ENCODE measurements at places on chromosomes 2 and 18. TPM values are rescaled to one million over a fixed set of nuclear protein-coding genes. Genes with fewer than 3 reads are reported as not detected.

DNA sequence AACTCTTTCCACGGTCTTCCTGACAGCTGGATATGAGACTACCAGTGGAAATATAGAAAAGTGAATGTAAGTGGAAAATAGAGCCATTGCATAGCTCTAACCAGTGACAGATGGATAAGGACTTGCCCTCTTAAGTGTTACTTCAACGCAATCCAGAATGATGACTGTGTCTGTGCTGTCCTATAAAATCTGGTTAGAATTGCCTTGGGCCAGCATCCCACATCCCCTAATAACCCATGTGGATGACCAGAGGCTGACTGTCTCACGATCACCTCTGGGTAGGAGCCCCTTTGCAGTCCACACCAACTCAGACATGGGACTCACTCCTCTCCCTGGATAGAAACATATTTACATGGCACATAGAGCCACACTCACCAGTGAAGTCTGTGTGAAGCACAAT is 186.6 kb downstream of the C1D start:
- no peak for DNase-seq
- H3K4me3 ChIP-seq = no peak overlapping the region
- H3K36me3 ChIP-seq = no peaks in the 10 kb centered on the region
- H3K27me3 ChIP-seq = peaks cover 5% of the 10 kb centered on the region
- H3K4me1 ChIP-seq = no peaks in the 10 kb centered on the region

GALNT14 gene
- not detected for total RNA-seq

DNA sequence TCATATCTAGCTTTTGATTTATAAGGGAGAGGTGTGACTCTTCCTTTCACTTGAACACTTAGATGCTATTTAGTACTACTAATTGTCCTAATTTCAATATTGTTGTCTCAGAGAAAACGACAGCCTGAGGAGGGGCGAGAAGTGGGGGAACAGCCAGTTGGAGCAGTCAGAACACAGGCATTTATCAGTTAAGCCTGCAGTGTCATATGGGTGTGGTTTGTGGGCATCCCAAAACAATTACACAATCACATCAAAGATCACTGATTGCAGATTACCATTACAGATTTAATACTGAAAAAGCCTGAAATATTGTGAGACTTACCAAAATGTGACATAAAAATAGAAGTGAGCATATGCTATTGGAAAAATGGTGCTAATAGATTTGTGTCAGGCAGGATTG is 15.8 kb downstream of the TMEM131 start:
- H3K4me1 ChIP-seq = peaks cover 13% of the 10 kb centered on the region
- no peak overlapping the region for H3K4me3 ChIP-seq
- no peaks in the 10 kb centered on the region for H3K27me3 ChIP-seq
- no peak for DNase-seq
- peaks cover 32% of the 10 kb centered on the region for H3K36me3 ChIP-seq

TMEM37 gene
- not detected for total RNA-seq

DNA sequence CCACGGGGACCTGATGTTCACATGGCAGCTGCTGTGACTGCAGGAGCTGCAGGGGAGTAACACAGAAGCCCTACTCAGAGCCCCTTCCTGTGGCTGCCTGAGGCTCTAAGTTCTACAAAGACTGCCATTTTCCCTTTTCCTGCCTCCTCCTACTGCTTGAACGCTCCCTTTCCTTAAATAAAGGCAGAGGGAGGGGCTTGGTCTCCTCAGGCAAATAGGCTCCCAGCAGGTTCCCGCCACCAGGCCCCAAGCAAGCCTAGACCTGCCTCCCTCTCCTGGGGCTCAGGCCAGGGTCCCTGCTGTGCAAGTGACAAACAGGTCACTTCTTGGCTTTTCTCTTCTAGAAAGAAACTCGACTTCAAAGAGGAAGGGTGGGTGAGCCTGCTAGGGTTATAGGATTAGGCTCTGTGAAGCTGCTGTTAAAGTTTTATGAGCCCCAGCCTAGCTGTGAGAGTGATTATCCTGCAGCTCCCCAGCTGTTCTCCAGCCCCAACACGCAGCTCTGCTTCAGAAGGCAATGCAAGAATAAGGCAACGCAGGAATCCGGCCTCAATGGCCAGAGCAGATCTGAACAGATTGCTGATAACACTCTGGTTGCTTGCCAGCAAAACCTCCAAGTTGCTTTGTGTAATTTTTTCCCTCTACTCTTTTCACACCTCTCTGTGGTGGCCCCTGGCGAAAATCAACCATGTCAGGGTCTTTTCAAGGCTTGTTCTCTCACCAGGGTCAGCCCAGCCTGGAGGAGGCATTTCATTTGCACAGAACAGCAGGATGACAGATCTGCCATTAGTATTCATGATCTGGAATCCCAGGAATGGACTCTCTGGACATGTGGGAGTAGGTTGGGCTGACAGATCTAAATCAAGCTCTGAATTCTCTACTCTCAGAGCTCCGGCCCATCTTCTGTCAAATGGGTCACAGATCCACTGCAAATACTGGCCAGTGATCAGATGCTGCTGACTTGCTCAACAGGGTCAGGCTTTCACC is 71.3 kb downstream of the MRO start:
- H3K4me1 ChIP-seq = no peaks in the 10 kb centered on the region
- peaks cover 17% of the 10 kb centered on the region for H3K27me3 ChIP-seq
- H3K4me3 ChIP-seq = no peak overlapping the region
- DNase-seq = no peak

GRCh38 chr18:2036086-2036485 is 535.2 kb downstream of the METTL4 start:
- no peaks in the 10 kb centered on the region for H3K27me3 ChIP-seq
- no peak for DNase-seq
- H3K27ac ChIP-seq = no peak overlapping the region
- no peaks in the 10 kb centered on the region for H3K4me1 ChIP-seq

GRCh38 chr2:85707304-85707703 is 13.1 kb downstream of the GNLY start:
- peak; percentile 75 for DNase-seq
- peaks cover 14% of the 10 kb centered on the region for H3K36me3 ChIP-seq
- H3K27ac ChIP-seq = peak overlapping the region; percentile 86
- H3K27me3 ChIP-seq = peaks cover 5% of the 10 kb centered on the region
- peaks cover 80% of the 10 kb centered on the region for H3K4me1 ChIP-seq

DNA sequence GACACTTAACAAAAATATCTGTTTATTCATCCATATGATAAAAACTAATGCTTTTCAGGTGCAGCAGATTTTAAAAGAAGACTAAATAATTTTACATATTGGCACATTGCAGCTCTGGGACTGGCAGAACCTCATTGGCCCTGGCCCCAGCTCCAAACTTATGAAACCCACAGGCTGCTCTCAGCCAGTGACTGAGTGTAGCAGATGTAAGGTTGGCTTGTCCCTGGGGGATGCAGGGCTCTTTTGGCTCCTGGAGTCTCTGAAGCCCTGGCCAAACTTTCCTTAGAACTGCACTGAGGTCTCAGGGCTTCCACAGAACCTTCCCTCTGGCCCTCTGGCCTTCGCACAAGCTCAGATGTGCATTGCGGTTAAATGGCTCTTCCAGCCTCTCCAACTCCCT is 725.0 kb upstream of the SOX11 start:
- H3K4me1 ChIP-seq = no peaks in the 10 kb centered on the region
- DNase-seq = no peak
- H3K27me3 ChIP-seq = no peaks in the 10 kb centered on the region
- no peak overlapping the region for H3K27ac ChIP-seq

REG3A gene
- total RNA-seq = not detected

GRCh38 chr2:207408086-207408794 is 121.5 kb upstream of the CREB1 start:
- DNase-seq = no peak
- H3K27me3 ChIP-seq = no peaks in the 10 kb centered on the region
- no peaks in the 10 kb centered on the region for H3K36me3 ChIP-seq
- H3K27ac ChIP-seq = no peak overlapping the region
- no peak overlapping the region for H3K4me3 ChIP-seq
- H3K4me1 ChIP-seq = peaks cover 9% of the 10 kb centered on the region

DNA sequence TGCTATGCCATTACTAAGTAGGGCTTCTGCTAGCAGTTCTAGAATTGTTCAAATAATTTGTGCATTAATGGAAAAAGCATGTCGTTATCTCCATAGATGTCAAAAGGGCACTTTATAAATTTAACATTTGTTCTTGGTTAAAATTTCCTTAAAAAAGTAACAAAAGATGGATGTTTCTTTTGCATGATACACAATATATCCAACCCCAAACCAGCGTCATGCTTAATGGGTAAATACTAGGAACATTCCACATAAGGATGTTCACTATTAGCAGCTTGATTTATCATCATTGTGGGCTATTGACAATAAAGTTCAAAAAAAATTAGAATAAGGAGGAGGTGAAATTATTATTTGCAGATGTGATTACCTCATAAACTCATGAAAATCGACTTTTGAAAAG is 79.7 kb downstream of the GREB1L start:
- no peaks in the 10 kb centered on the region for H3K27me3 ChIP-seq
- H3K36me3 ChIP-seq = no peaks in the 10 kb centered on the region
- no peak for DNase-seq
- no peak overlapping the region for H3K4me3 ChIP-seq

GRCh38 chr2:23550553-23550952 is 165.6 kb downstream of the KLHL29 start:
- H3K36me3 ChIP-seq = no peaks in the 10 kb centered on the region
- H3K27ac ChIP-seq = no peak overlapping the region
- H3K27me3 ChIP-seq = peaks cover 2% of the 10 kb centered on the region
- peaks cover 3% of the 10 kb centered on the region for H3K4me1 ChIP-seq

GRCh38 chr2:164103271-164103670 is 367.5 kb upstream of the FIGN start:
- no peaks in the 10 kb centered on the region for H3K27me3 ChIP-seq
- H3K4me1 ChIP-seq = no peaks in the 10 kb centered on the region
- DNase-seq = no peak
- H3K36me3 ChIP-seq = no peaks in the 10 kb centered on the region
- no peak overlapping the region for H3K4me3 ChIP-seq

- H3K4me3 ChIP-seq = no peak overlapping the region
- DNase-seq = no peak
- peaks cover 4% of the 10 kb centered on the region for H3K27me3 ChIP-seq
- H3K27ac ChIP-seq = no peak overlapping the region
- no peaks in the 10 kb centered on the region for H3K36me3 ChIP-seq
- H3K4me1 ChIP-seq = peaks cover 2% of the 10 kb centered on the region
Measured at GRCh38 chr2:121254748-121255147, 30.3 kb downstream of the TFCP2L1 start.

DES gene
- total RNA-seq = not detected

IL1B gene
- total RNA-seq = not detected

ASB18 gene
- not detected for total RNA-seq

ALK gene
- total RNA-seq = not detected

DNA sequence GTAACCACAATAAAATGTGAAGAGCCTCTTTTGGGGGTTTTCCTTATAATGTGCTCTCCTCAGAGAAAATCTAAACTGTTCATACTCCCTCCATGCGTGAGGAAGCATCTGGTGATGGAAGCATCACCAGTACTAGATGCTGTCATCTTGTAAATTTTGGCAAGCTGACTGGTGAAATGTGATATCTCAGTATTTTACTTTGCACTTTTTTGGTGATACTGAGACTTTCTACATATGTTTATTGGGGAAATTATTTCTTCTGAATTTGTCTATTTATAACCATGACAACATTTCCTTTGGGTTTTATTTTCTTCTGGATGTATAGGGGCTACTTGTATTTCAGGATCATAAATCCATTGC is 95.9 kb upstream of the DLGAP1 start:
- H3K27ac ChIP-seq = no peak overlapping the region
- H3K4me3 ChIP-seq = no peak overlapping the region
- H3K36me3 ChIP-seq = no peaks in the 10 kb centered on the region
- H3K27me3 ChIP-seq = no peaks in the 10 kb centered on the region
- no peak for DNase-seq
- H3K4me1 ChIP-seq = no peaks in the 10 kb centered on the region

DNA sequence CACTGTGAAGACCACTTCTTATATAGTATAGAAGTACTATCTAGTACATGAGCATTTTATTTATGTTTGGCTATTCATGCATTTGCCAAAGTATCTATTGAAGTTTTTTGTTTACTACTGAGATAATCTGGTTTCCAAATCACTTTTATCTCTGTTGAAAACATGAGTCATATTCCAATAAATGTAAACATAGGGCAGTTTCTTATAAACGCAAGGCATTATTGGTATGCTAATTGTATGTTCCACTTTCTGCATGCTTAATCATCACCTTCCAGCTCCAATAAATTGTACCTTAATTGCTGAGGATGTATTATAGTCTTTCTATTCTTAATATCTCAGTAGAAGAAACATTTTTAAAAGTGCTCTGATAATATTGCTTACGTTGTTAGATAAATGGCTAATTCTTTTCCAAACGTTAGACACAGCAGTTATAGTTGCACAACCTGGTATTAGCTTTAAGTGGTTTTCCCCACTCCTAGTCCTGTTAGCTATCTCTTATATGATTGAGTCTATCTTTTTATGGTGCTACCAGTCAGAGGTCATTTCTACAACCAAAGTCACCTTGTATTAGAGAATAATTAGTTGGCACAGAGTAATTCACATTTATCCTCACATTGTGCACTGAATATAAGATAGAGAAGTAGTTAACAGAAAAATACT is 17.2 kb downstream of the ITGA4 start:
- H3K27me3 ChIP-seq = no peaks in the 10 kb centered on the region
- peaks cover 75% of the 10 kb centered on the region for H3K4me1 ChIP-seq
- H3K4me3 ChIP-seq = no peak overlapping the region

TMEM169 gene
- 2.3 TPM for total RNA-seq

- no peaks in the 10 kb centered on the region for H3K4me1 ChIP-seq
- H3K27ac ChIP-seq = no peak overlapping the region
- H3K27me3 ChIP-seq = no peaks in the 10 kb centered on the region
- no peak for DNase-seq
- no peak overlapping the region for H3K4me3 ChIP-seq
Measured at GRCh38 chr18:75839041-75839440, 411.5 kb upstream of the SMIM21 start.

DNA sequence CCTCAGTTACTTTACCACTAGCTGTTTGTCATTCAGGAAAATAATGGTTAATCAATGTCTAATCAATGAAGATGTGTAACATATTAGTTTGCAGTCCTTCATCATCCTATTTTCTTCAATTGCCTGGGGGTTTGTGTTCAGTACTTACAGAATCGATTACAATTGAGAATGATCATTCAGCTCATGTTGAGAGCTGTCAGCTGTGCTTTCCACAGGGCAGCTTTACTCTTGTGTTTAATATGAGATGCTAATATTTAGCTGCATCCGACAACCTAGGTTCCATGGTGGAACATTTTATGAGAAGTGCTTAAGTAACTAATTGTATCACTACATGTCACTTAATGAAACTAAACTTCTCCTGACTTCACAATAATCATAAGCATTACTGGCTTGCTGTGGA is 191.9 kb downstream of the GRB14 start:
- DNase-seq = no peak
- no peaks in the 10 kb centered on the region for H3K27me3 ChIP-seq
- no peaks in the 10 kb centered on the region for H3K36me3 ChIP-seq
- no peak overlapping the region for H3K4me3 ChIP-seq

- H3K27ac ChIP-seq = no peak overlapping the region
- H3K36me3 ChIP-seq = no peaks in the 10 kb centered on the region
- no peaks in the 10 kb centered on the region for H3K4me1 ChIP-seq
- no peak overlapping the region for H3K4me3 ChIP-seq
- DNase-seq = no peak
Measured at GRCh38 chr2:109001201-109001600, 12.2 kb upstream of the EDAR start.

- peaks cover 19% of the 10 kb centered on the region for H3K27me3 ChIP-seq
- DNase-seq = no peak
- peaks cover 9% of the 10 kb centered on the region for H3K36me3 ChIP-seq
- peaks cover 61% of the 10 kb centered on the region for H3K4me1 ChIP-seq
- H3K4me3 ChIP-seq = no peak overlapping the region
Measured at GRCh38 chr2:73982140-73982617, 2.5 kb upstream of the TET3 start.

KHK gene
- 5.6 TPM for total RNA-seq

ARHGAP28 gene
- not detected for total RNA-seq

Data from activated CD4-positive, alpha-beta memory T cell treated with anti-CD3 and anti-CD28 coated beads, Interleukin-2, amount 10 ng/mL, durations not matched to agents 7 days and 5 days (primary cell).